ENCODE measurements at places on chromosomes 12 and 14. TPM values are rescaled to one million over a fixed set of nuclear protein-coding genes. Genes with fewer than 3 reads are reported as not detected.

AICDA gene
- total RNA-seq: 0.17 TPM

RPS6KA5 gene
- 49.6 TPM for total RNA-seq

TAS2R19 gene
- 4.5 TPM for total RNA-seq

MMP17 gene
- 0.64 TPM for total RNA-seq

SDS gene
- not detected for total RNA-seq

RND1 gene
- 4.0 TPM for total RNA-seq

TGM1 gene
- 6.7 TPM for total RNA-seq

IL22 gene
- 4.1 TPM for total RNA-seq

GRIN2B gene
- total RNA-seq: not detected

KLRB1 gene
- total RNA-seq: 1.2 TPM

SLCO1A2 gene
- not detected for total RNA-seq

FERMT2 gene
- 1.6 TPM for total RNA-seq

BDKRB1 gene
- total RNA-seq: not detected

CBLN3 gene
- total RNA-seq: 17.7 TPM

CCDC175 gene
- total RNA-seq: not detected

HOXC4 gene
- 0.42 TPM for total RNA-seq

GZMB gene
- 1,728 TPM for total RNA-seq

TAS2R20 gene
- total RNA-seq: 1.8 TPM

PZP gene
- total RNA-seq: not detected

DTX1 gene
- total RNA-seq: 0.66 TPM

CCDC184 gene
- 0.12 TPM for total RNA-seq

SSPN gene
- not detected for total RNA-seq

SLC8A3 gene
- 0.29 TPM for total RNA-seq

CACNA1C gene
- 0.42 TPM for total RNA-seq

C12orf50 gene
- total RNA-seq: 0.12 TPM

TPPP2 gene
- not detected for total RNA-seq

IQSEC3 gene
- 0.59 TPM for total RNA-seq

PLXNC1 gene
- total RNA-seq: 38.7 TPM

CAPZA3 gene
- total RNA-seq: not detected

SYNDIG1L gene
- not detected for total RNA-seq

ACSM4 gene
- not detected for total RNA-seq

TBC1D30 gene
- total RNA-seq: 0.15 TPM

C14orf180 gene
- total RNA-seq: not detected

HOXC5 gene
- total RNA-seq: not detected

SMCO2 gene
- 1.4 TPM for total RNA-seq

All from T-helper 1 cell treated with Interleukin-12 subunit alpha and Interleukin-12 subunit beta and Interleukin-4 antibody, amounts not matched to agents 30 ng/mL and 1 ng/mL, for 36 hours (primary cell).